ENCODE measurements at places on chromosomes 12 and 14. TPM values are rescaled to one million over a fixed set of nuclear protein-coding genes. Genes with fewer than 3 reads are reported as not detected.

The KRT73 gene
- not detected for total RNA-seq

The TAS2R20 gene
- not detected for total RNA-seq

The SMCO2 gene
- 0.12 TPM for total RNA-seq

The FIGNL2 gene
- 0.25 TPM for total RNA-seq

The SIX1 gene
- total RNA-seq: 6.2 TPM

Measured in A549 treated with GW870086 at 1 μM for 4 hours (cell line).